HFFc6 (cell line): ENCODE measurements at places on chromosomes 12 and 14. TPM values are rescaled to one million over a fixed set of nuclear protein-coding genes. Genes with fewer than 3 reads are reported as not detected.

GPR132 gene
- not detected in 2 replicates for total RNA-seq

- DNase-seq, result no peak
Measured at GRCh38 chr12:6228535-6229223, 28.5 kb downstream of the CD9 start.

DNA sequence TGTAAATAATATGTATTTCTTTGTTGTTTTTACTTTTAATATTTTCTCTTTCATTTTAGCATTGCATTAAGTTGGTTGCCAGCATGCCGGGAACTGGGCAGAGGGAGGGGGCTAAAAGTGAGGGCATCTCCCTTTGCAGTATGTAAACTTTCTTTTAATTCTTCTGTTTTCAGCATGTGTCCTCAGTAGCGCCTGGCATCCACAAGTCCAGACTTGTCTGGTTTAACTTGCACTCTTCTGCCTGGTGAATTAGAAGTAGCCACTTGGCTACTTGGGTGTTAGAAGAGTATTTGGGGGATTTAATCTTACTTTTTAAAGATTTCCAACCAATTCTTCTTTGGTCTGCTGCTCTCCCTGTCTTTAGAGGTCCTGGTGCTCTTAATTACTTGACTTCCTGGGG is 117.2 kb upstream of the SCAF11 start:
- no peak for DNase-seq

- DNase-seq, result no peak
Measured at GRCh38 chr12:64682572-64683277, 72.4 kb downstream of the RASSF3 start.

DNA sequence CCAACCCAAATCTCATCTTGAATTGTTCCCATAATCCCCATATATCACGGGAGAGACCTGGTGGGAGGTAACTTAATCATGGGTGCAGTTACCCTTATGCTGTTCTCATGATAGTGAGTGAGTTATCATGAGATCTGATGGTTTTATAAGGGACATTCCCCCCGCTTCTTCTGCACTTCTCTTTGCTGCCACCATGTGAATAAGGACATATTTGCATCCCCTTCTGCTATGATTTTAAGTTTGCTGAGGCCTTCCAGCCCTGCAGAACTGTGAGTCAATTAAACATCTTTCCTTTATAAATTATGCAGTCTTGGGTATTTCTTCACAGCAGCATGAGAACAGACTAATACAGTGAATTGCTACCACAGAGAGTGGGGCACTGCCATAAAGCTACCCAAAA is 179.1 kb downstream of the LRIG3 start:
- DNase-seq, result no peak

GRCh38 chr14:100747021-100747586 is 20.4 kb downstream of the DLK1 start:
- DNase-seq, result peak; percentile 96
